ENCODE measurements at places on chromosomes 11 and 22.
A peak's percentile ranks its signal among the peaks of the same experiment; 100 is the strongest.

- H3K4me3 ChIP-seq = no peak overlapping the region
- no peaks in the 10 kb centered on the region for H3K4me1 ChIP-seq
- peaks cover 4% of the 10 kb centered on the region for H3K27me3 ChIP-seq
- no peaks in the 10 kb centered on the region for H3K36me3 ChIP-seq
Observed at GRCh38 chr22:25848954-25849353, 107.0 kb downstream of the MYO18B start.

DNA sequence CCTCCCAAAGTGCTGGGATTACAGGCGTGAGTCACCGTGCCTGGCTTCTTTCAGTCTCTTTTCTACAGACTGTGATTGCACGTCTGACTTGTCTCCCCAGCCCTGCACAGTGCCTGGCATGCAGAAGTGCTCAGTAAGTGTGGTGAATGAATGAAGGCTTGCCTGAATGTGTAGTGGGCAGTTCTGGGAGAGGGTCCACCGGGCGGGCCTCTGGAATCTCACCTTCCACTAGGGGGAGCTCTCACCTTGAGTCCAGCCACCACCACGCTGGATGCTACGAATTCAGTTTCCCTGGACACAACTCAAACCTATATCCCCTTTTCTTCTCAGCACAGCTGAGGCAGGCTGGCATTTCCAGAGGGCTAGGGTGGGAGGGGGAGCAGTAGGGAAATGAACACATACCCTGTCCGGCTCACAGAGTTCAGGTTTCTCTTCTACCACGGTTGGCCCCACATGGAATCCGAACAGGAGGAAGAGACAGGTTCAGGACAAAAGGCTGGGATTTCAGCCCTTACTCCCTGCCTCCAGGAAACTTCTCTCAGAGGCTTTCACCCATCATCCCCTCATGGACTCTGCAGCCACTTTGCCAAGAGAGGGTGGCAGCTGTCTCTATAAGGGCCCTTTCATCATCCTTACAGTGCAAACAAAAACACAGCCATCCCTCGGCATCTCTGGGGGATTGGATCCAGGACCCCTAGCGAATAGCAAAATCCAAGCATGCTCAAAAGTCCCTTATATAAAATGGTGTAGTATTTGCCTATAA, 86.8 kb downstream of the NECTIN1 start:
- no peaks in the 10 kb centered on the region for H3K36me3 ChIP-seq
- H3K27me3 ChIP-seq = peaks cover 6% of the 10 kb centered on the region
- no peak overlapping the region for H3K27ac ChIP-seq
- no peak overlapping the region for H3K4me3 ChIP-seq

DNA sequence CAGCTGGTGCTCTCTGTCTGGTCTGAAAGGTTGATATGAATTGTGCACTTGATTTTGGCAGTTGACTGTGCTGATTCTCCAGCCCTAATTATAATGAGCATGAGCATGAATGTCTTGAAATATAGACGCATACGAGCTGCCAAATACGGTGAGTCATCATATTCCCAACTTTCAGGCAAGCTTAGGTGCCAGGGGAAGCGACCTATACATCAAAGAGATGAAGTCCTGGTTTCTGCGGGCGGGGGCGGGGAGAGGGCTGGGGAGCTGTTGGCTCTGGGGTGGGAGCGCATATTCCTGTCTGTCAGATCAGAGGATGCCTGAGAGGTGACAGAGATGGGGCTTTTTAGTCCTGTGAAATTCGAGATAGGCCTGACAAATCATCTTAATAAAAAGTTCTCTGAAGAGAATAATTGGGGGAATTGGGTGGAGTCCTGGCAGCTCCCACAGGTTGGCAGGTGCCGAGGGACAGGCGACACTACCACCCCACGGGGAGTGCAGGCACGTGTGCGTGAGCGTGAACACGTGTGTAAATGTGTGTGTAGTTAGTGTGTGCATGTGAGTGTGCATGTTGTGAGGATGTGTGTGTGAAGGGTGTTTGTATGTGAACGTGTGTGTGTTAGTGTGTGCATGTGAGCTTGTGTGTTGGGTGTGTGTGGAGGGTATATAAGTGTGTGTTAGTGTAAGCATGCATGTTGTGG, 865.3 kb downstream of the TBC1D22A start:
- H3K27ac ChIP-seq = no peak overlapping the region
- H3K27me3 ChIP-seq = no peaks in the 10 kb centered on the region
- no peaks in the 10 kb centered on the region for H3K4me1 ChIP-seq
- H3K36me3 ChIP-seq = no peaks in the 10 kb centered on the region
- no peak for DNase-seq

GRCh38 chr11:80686889-80687288, 1246.1 kb upstream of the TENM4 start:
- no peak for DNase-seq
- no peaks in the 10 kb centered on the region for H3K36me3 ChIP-seq

DNA sequence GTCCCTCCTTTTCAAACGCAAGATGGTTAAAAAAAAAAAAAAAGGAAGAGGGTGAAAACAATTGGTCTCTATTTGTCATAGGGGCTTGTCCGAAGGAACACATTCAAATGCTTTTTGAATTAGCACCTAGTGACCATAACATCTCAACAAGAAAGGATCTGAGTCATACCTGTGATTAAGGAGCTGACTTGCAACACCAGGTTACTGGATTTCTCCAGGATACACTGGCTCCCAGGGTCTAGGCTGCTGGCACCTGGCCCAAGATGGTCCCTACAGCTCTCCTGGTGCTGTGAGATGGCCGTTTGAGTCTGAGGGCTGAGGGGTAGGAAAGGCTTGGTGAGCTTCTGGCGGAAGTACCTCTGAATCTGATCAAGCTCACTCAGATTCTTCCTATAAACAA, 28.4 kb upstream of the UCP3 start:
- peaks cover 64% of the 10 kb centered on the region for H3K36me3 ChIP-seq
- H3K4me3 ChIP-seq = no peak overlapping the region
- H3K27ac ChIP-seq = no peak overlapping the region

- DNase-seq = no peak
- H3K27ac ChIP-seq = no peak overlapping the region
- H3K27me3 ChIP-seq = peaks cover 47% of the 10 kb centered on the region
- H3K36me3 ChIP-seq = no peaks in the 10 kb centered on the region
Observed at GRCh38 chr11:20592741-20593140, 6.7 kb upstream of the SLC6A5 start.

GRCh38 chr22:38062791-38063190, 5.6 kb downstream of the PICK1 start:
- no peaks in the 10 kb centered on the region for H3K27me3 ChIP-seq
- peaks cover 3% of the 10 kb centered on the region for H3K4me1 ChIP-seq
- H3K4me3 ChIP-seq = no peak overlapping the region
- no peak for DNase-seq
- peaks cover 33% of the 10 kb centered on the region for H3K36me3 ChIP-seq

DNA sequence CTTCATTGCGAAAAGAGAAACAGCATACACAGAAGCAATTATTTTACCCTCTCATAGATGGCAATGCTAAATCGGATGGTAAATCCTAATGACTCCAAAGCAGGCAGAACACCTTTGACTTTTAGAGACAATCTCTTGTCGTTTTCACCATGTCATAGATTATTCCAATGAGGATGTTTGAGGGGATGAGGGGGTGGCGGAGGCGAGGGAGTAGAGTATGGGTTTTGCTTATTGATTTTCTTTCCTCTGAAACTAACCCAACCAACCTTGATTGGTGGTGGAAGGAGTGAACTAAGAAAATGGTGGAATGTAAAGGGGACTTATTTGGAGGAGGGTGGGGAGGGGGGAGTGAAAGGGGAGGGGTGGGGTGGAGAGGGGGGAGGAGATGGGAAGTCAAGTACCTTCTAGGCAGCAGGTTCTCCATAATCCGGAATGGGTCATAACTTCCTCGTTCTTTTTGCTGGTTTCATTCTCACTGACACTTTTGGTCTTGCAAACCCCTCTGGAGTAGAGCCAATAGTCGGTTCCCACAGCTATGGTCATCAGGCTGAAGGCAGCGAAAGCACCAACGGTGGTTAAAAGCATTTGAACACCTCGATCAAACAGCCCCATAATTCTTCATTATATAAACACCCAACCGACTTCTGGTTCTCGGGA, 1.5 kb downstream of the CACNG2 start:
- no peaks in the 10 kb centered on the region for H3K36me3 ChIP-seq
- no peak overlapping the region for H3K27ac ChIP-seq
- no peak for DNase-seq
- no peak overlapping the region for H3K4me3 ChIP-seq

- H3K27ac ChIP-seq = no peak overlapping the region
- no peak overlapping the region for H3K4me3 ChIP-seq
- H3K36me3 ChIP-seq = no peaks in the 10 kb centered on the region
- H3K4me1 ChIP-seq = no peaks in the 10 kb centered on the region
- H3K27me3 ChIP-seq = peaks cover 5% of the 10 kb centered on the region
Observed at GRCh38 chr11:7909585-7910285, 21.3 kb downstream of the OR10A6 start.

GRCh38 chr11:27230192-27230572, 132.8 kb downstream of the CCDC34 start:
- no peak overlapping the region for H3K27ac ChIP-seq
- H3K27me3 ChIP-seq = no peaks in the 10 kb centered on the region
- no peak for DNase-seq
- H3K36me3 ChIP-seq = no peaks in the 10 kb centered on the region
- no peaks in the 10 kb centered on the region for H3K4me1 ChIP-seq
- H3K4me3 ChIP-seq = no peak overlapping the region

GRCh38 chr22:25002241-25002985, 49.9 kb downstream of the KIAA1671 start:
- no peak for DNase-seq
- no peak overlapping the region for H3K27ac ChIP-seq
- no peaks in the 10 kb centered on the region for H3K27me3 ChIP-seq
- no peak overlapping the region for H3K4me3 ChIP-seq
- H3K4me1 ChIP-seq = peaks cover 6% of the 10 kb centered on the region

DNA sequence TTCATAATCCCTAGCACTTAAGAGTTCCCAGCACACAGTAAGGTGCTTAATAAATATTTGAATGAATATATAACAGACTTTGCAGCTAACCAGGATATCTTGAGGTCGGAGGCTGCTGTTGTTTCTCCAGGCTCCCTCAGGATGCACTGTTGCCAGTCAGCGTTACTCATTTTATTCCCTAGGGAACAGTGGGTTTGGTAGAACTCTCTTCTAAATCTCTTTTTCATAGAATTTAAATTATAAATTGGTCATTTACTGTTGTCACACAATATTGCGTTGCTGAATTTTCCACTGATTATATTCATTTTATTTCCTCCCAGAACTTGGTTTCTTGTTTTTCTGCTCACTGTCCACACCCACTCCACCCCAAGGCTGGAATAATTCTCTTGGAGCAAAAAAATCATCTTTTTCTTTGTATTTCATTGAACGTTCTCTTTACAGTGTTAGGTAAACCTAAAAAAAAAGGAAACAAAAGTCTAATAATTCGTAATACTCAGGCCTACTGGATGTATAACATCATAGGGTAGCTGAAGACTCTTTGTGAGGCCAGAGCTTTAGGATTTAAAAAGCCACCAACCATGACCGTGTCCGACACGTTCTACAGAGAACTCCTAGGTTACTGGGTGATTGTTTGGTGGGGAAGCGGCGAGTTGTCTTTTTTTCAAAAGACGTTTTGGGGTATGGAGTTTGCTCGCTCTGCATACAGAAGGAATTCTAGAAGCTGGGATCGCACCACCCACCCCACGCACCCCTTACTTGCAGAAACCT, 766 bp upstream of the CAPRIN1 start:
- H3K4me3 ChIP-seq = peak overlapping the region; percentile 99
- H3K4me1 ChIP-seq = peaks cover 25% of the 10 kb centered on the region
- peaks cover 3% of the 10 kb centered on the region for H3K36me3 ChIP-seq

DNA sequence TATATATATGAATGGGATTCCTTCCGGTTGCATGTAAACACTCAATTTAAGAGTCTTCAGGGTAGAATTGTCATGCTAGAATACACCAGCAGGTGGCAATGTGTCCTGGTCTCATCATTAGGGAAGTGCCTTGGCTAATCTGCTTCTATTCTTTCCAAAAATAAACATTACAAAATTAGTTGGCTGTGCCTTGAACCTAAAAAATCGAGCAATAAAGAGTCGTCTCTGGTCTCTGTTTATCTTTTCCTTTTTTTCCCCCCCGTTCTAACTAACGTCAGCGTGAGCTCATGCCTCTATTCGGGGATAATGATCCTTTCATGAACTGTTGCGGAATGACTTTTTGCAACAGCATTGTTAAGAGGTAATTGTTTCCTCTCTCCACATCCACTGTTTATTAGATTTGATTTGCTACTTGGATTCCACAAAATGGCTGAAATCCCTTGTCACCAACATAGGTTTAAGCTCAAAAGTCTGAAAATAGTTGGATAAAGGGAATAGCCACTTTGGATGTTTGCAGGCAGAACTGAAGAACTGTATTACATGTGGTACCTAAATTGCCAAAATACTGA, 1.2 kb upstream of the ARHGEF12 start:
- peaks cover 44% of the 10 kb centered on the region for H3K27me3 ChIP-seq
- H3K4me1 ChIP-seq = peaks cover 26% of the 10 kb centered on the region
- H3K27ac ChIP-seq = no peak overlapping the region
- H3K4me3 ChIP-seq = peak overlapping the region; percentile 77
- no peaks in the 10 kb centered on the region for H3K36me3 ChIP-seq
- peak; percentile 44 for DNase-seq

DNA sequence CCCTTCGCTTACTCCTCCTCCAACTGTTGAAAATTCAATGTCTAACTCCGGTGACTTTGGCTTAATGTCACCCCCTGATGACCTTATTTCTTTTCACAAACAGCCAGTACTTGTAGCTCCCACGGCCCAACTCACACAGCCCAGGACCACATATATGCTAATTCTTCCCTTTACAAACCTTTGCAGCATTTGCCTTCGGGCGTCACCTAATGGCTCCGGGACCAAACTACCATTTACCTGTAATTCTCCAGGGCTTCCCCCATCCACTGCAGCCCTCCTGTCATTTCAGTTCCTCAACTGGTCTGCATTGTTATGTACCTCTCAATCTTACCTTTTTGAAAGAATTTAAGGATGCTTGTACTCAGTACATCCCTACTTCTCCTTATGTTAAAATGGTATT, 29.8 kb upstream of the OR56B4 start:
- H3K4me1 ChIP-seq = no peaks in the 10 kb centered on the region
- peaks cover 10% of the 10 kb centered on the region for H3K27me3 ChIP-seq
- H3K36me3 ChIP-seq = no peaks in the 10 kb centered on the region
- H3K27ac ChIP-seq = no peak overlapping the region

GRCh38 chr11:370070-370941, 1.0 kb downstream of the B4GALNT4 start:
- peaks cover 25% of the 10 kb centered on the region for H3K27me3 ChIP-seq
- peaks cover 15% of the 10 kb centered on the region for H3K4me1 ChIP-seq
- no peak overlapping the region for H3K27ac ChIP-seq
- H3K4me3 ChIP-seq = no peak overlapping the region
- H3K36me3 ChIP-seq = no peaks in the 10 kb centered on the region

Data from CD4-positive, alpha-beta T cell (primary cell).